GM13977 (cell line): ENCODE measurements at places on chromosomes 2 and 18.

GRCh38 chr2:217873371-217873770, 129.4 kb downstream of the TNS1 start:
- no peak for DNase-seq

- no peak for DNase-seq
Observed at GRCh38 chr2:42359965-42360483, 993 bp downstream of the COX7A2L start.

- DNase-seq, result no peak
Observed at GRCh38 chr18:26729008-26729407, 136.5 kb downstream of the AQP4 start.

DNA sequence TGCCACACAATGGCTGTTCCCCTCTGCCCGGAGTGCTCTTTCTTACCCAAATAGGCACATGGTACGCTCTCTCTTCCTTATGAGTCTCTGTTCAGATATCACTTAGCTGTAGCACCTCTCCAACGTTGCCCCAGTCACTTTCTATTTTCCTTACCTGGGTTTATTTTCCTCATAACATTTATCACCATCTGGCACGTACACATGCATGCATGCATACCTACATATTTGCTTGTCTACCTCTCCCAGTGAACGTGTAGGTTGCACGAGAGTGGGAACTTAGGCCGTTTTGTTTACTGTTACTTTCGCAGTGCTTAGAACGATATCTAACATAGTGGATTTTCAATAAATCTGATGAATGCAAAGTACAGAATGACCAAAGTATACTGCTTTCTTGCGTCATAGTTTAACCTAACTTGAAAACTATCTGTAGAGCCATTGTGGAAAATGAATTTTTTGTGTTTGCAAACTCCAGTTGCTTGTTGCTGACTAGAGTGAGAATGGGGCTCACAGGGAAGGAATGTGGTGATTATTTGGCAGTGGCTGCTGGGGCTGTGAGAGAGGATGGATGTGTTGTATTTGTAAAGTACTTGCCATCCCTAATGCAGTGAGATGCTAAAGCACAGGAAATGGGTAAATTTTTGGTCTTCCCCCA, 47.1 kb downstream of the ACSL3 start:
- DNase-seq, result no peak

DNA sequence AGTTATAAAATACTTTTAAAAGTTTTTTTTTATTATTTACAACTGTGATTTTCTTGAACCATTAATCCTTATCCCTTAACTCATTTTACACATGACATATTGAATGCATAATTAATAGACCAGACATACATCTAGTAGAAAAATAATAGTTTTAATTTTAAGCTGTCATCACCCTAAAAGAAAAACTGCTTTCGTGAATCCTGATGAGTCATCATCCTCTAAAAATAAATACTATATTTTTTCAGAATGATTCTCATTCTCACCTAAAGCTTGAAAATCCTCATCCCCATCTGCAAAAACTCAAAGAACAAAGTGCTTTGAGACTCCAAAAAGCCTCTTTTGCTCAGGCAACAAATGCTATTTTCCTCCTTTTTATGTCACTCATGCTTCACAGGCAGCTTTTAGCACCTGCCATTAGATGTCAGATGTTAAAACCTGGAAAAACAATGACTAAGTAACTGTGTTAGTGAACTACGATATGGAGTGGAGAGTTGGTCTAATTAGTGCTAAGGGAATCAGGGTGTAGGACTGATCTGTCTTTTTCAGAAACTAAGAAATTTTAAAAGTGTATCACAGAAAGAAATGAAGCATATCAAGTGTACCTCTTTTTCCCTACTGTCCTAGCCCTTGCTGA, 297.6 kb downstream of the TMX3 start:
- DNase-seq, result no peak

- no peak for DNase-seq
Observed at GRCh38 chr2:176104316-176105077, 2.6 kb upstream of the HOXD11 start.

DNA sequence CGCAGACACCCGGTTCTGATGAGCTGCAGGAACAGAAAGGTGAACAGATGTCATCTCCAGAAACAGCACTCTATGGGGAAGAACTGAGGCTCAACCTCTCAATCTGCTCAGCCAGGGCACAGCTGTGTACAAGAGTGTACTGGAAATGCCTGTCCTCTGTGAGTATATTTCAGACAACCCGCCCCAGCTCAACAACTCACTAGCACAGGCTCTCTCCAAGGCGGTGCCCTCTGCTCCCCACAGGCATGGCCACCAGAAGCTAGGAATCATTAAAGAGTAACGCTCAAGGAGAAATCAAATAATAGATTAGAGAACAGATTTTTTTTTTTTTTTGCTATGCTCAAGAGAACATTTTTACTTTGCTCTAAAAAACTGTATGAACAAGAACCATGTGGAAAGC, 43.8 kb downstream of the WDFY1 start:
- no peak for DNase-seq
